Stimulated activated CD4-positive, alpha-beta T cell treated with anti-CD3 and anti-CD28 coated beads, Interleukin-4, amount 100 ng/mL, for 1 hour (primary cell): ENCODE measurements at places on chromosomes 5 and 9.

DNA sequence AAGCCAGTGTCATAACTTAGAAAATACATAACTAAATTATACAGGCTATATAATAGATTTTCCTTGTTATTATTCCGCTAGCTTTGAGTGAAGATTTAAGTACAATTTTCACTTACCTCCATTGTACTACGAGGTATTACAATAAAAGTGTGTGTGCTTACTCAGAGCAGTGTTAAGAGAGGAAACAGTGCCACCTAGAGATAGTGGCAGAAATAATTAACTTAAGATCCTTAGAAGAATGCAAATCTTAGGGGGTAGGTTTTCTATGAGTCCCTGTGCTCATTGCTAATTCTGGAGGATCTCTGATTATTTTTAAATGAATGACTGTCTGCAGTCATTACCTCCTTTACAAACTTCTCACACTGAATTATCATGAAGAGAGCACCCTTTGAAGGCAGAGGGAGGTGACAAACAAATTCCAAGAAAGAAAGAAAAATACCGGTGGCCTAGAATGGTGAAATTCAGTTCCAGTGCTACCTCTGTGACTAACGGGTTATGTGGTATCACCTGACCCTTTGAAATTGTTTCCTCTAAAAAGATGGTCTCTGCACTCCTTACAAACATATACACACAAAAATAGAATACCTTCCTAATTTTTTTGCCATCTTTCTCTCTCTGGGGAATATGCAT is 379.8 kb downstream of the TRIM36 start:
- DNase-seq = no peak

- no peak for DNase-seq
Observed at GRCh38 chr5:160899735-160900134, 47.7 kb upstream of the ATP10B start.

- DNase-seq = no peak
Observed at GRCh38 chr9:93207326-93207814, 23.4 kb downstream of the WNK2 start.

DNA sequence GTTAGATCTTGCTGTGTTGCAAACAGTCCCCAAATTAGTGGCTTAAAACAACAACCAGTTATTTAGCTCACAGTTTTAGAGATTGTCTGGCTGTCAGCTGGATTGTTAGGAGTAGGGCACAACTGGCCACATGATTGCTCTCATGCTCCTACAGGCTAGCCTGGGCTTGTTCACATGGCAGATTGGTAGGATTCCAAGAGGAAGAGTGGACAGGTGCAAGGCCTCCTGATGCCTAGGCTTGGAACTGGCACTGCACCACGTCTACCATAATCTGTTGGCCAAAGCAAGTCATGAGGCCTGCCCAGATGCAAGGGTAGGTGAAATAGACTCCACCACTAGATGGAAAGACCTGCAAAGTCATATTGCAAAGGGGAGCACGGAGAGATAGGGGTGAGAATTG is 76.4 kb downstream of the ACER2 start:
- no peak for DNase-seq

GRCh38 chr5:86674069-86674468 is 56.3 kb downstream of the COX7C start:
- DNase-seq = no peak

GRCh38 chr5:109619606-109620005 is 70.1 kb upstream of the MAN2A1 start:
- DNase-seq = no peak

DNA sequence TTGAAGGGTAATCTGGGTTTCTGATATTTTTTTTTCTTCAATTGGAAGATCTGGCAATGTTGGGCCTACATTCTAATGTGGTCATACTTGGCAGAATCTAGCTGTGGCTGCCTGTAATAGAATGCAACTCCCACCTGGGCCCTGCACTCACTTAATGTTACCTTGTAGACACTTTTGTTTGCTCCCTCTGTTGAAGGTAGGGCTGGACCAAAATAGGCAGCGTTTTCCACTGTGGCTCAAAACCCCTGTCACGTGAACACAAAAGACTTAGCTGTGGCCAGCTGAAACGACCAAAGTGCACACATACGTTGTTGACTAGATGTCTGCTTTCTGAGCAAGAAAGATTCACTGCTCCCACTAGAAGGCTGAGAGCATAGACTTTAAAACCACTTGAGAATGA is 117.6 kb upstream of the HMHB1 start:
- DNase-seq = no peak

- DNase-seq = no peak
Observed at GRCh38 chr9:111029260-111029659, 9.0 kb downstream of the LPAR1 start.
